ENCODE measurements at places on chromosomes 5 and 9.

DNA sequence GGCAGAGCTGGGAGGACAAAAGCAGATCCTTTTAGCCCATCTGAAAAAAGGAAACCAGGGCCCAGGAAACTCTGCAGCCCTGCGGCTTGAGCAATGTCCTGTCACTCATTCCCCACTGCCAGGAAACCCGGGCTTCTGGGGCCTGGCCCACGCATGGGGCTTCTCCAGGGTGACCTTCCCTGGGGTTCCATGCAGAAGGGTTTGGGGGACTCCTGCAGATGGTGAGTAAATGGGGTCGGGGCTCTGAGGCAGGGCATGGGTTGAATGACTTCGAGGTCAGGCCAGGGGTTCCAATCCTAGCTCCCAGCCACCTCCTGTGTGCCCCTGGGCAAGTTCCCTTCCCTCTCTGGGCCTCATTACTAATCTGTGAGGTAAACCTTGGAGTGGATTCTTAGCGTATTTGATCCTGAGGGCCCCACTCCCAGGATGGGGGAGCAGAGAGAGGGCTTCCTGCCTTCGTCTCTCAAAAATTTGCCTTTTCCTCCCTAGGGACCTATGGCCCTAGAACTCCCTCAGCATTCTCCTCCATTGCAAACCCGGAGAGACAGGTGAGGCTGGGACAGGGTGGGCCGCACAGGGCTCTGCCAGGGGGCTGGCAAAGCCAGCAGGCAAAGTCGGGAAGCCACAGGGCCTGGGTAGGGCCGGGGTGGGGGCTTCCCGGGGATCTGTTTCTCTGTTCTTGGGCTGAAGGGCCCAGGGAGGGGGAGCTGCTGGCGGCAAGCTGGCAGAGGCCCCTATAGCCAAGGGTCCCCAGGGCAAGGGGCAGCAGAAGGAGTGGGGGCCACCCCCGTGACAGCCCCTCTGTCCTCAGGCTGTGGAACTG lies 25.8 kb downstream of the ADGRD2 start:
- no peak for DNase-seq

DNA sequence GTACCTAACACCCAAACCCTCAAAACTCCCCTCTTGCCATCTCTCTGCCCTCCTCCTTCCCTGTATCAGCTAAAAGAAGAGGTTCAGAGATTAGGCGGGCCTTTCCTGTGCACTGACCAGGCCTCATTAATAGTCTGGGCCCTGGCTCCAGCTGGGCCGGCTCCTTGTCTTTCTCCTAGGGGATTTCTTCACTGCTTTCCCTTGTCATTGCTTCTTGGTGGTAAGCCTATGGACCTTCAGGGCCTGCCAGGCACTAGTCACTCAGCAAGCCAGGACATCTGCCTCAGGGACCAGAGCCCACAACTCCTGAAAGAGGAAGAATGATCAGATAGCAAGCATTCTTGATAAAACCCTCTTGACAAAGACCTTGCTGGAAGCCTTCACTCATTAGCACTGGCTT lies 50.9 kb downstream of the MRRF start:
- no peak for DNase-seq

- DNase-seq = no peak
Observed at GRCh38 chr9:31783491-31783890, 601.0 kb upstream of the ACO1 start.

DNA sequence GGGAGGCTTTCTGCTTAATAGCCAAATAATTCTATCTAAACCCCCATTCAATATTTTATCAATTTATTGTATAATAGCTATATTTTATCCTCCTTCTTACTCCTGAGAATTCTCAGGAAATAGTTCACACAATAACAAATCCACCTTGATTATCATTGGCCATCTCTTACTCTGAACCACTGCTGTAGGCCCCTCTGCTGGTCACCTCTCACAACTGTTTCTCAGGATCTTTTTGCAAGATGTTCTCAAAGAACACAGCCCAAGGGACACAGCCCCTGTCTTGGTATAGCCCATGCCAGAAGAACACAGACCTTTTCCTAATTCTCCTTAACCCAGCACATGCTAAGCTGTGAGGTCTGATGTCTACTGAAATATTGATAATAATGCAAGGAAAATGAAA lies 74.9 kb upstream of the HTR4 start:
- DNase-seq = no peak

DNA sequence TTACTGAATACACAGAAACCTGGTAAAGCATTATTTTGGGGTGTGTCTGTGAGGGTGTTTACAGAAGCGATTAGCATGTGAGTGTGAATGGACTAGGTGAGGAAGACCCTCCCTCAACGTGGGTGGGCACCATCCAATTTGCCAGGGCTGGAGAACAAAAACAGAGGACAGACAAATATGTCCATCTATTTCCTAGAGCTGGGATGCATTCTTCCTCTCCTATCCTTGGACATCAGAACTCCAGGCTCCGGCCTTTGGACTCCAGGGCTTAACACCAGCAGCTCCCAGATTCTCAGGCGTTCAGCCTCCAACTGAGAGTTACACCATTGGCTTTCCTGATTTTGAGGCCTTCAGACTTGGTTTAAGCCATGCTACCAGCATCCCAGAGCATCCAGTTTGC lies 65.8 kb upstream of the CHD1 start:
- no peak for DNase-seq

DNA sequence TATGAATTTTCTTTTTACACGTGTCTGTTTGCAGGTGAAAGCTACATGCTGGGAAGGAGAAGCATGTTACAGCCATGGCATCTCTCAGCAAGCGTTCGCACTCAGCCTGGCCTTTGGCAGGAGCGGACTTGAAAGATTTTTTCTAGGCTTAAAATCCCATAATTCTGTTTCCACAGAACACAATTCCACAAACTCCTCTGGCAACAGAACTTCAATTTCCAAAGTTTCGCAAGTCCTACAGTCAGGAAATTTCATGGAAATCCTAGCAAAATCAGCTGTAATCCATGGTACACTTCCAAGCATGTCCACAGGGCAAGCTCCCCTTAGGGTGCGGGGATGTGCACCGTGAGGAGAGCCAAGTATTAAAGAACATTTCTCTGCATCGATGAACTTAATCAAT lies 35.9 kb downstream of the SUB1 start:
- no peak for DNase-seq

- no peak for DNase-seq
Observed at GRCh38 chr9:88974641-88975040, 16.6 kb upstream of the S1PR3 start.

DNA sequence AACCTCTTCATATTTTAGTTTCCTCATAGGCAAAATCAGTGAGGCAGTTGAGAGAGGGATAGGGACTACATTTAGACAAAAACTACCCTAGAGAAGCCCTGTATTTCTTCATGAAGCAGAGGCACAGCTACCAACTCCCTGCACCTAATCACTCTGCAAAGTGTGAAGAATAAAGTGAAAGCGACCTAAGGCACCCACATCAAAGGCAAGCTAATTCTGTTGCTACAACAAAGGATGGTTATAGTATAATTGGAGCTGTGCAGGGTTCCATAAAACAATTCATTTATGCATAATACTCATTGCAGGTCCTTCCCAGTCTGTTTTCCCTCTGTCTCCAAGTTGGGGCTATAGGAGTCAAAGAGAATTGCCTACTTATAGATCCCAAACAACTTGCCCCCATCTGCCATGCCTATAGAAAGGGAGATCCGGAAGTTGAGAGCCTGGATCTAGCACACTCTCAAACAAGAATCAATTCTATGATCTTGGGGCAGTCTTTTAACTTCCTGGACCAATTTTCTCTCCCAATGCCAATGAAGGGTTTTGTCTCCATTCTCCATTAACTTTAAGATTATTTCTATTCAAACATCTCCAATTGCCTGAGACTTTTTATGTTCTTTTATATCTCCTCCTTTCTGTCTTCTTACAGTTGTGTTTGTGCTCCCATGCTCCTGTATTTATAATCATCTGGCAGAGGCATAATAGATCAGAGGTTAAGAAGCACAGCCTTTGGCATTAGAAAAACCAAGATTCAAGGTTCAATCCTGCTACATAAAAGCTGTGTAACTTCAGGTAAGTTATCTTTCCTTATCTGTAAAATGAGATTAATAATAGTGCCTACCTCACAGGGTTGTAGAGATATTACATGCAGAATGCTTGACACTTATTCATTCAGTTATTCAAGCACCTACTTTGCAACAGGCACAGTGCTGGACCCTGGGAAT lies 56.0 kb upstream of the PTGER4 start:
- DNase-seq = no peak

DNA sequence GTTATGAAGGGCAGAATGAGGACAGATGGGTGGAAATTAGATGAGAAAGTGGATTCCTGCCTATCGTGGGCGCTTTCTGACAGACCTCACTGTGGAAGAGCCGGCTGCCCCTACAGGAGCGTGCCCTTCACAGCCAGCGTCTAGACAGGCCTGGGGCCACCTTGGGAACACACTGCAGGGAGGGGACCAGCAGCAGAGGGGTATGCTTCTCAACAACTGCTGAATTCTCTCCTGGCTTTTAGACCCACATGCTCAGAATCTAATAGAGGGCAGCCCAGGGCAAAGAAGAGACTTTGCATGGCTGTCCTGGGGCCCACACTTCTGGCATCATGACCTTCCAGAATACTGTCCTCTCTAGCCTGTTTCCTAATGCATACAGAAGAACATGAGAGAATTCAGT lies 2.1 kb upstream of the SEMA4D start:
- DNase-seq = no peak

- no peak for DNase-seq
Observed at GRCh38 chr9:116471093-116471906, 215.8 kb upstream of the TRIM32 start.

DNA sequence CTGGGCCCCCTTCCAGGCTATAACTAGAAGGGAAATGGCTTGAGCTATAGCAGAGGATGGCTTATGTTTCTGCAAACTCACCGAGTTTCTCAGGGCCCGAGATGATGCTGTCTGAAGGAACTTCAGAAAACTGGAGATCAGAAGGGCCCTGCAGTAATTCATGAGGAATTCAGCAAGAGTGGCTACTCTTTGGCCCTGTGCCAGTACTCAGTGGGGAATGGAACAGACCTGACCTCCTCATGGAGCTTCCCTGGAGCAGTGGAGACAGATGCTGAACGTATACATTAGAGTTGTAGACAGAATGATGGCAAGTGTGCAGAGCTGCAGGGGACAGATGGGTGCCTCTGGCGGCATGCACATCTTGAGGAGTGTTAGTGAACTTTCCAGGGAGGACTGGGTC lies 17.3 kb upstream of the SMIM32 start:
- no peak for DNase-seq

GRCh38 chr5:64147849-64148441 lies 17.7 kb upstream of the RNF180 start:
- peak; percentile 1 for DNase-seq

DNA sequence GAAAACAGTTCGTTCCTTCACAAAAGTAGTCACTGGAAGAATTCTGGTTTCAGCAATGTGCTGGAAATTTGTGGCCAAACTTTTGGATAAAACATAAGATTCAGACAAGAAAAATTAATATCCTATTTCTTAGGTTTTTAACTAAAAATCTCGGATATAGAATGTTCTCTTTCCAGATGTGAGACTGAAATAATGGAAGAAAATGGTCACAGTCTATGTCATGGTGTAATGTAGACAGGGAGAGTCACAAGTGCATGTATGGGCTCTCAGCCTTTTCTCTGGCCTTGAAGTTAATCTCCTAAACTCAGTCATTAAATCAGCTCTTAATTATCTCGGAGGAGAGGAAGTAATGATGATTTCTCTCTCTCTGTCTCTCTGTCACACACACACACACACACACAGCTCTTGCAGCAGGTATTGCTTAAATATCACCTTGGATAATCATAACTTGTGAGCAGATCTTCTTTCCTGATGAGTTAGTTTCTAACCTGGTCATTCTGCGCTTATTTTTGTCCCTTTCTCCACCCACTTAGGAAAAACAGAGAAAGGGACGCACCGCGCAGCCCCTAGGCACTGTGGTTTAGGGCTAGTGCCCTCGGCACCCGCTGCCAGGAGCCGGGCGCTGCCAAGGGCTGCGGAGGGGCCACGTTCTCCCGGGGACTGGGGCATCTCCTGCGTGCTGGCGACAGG lies 672 bp upstream of the ITGA2 start:
- DNase-seq = no peak

DNA sequence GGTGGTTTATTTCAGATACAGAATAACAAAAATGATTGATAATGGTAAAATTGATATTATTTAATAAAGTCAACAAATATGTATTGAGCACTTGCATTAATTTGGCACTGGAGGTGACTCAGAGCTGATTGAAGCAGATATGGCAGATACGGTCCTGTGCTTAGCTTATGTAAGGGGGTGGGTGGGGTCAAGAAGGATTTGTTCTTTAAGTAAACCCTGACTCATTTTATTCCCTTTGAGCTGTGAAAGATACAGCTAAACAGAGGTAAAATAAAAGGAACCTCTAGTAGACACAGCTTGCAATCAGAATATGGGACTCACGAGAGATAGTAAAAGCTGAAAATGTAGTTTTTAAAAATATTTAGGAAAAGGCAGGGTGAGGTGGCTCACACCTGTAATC lies 201.3 kb upstream of the CLINT1 start:
- DNase-seq = no peak

DNA sequence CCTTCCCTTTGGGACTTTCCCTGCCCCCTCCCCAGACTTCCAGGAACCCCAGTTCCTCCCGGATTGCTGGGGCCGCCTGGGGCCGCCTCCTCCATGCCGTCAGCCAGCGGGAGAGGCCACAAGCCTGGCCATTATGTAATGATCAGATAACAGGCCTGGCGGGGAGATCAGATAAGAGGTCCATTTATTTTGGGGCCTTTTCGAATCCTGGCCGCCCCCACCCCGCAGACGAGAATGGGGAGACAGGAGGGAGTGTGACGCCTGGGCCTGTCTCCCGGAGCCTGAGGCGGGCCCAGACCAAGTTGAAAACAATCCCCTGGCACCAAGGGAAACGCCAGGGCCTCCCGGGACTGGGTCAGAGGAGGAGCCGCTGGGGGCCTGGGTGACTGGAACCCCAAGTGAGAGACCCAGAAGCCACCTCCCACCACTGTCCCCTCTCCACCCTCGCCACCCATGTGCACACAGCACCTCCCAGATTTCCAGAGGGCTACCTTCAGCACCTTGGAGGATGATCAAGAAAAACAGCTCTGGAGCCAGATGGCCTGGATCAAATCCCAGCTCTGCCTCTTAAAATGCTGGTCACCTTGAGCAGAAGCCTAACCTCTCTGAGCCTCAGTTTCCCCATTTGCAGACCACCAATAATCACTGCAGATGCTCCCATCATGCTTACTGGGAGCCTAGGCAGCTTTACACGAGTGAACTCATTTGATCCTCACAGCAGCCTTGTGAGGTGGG lies 7.8 kb downstream of the ENG start:
- DNase-seq = no peak

All from nucleus accumbens (tissue), 56 donors.